Activated CD4-positive, alpha-beta T cell treated with anti-CD3 and anti-CD28 coated beads, Interleukin-2, amount 50 U/mL, for 4 hours (primary cell): ENCODE measurements at places on chromosomes 12 and 14.

- DNase-seq: no peak
These were observed 80.0 kb downstream of the ATXN2 start for GRCh38 chr12:111519083-111519482.

DNA sequence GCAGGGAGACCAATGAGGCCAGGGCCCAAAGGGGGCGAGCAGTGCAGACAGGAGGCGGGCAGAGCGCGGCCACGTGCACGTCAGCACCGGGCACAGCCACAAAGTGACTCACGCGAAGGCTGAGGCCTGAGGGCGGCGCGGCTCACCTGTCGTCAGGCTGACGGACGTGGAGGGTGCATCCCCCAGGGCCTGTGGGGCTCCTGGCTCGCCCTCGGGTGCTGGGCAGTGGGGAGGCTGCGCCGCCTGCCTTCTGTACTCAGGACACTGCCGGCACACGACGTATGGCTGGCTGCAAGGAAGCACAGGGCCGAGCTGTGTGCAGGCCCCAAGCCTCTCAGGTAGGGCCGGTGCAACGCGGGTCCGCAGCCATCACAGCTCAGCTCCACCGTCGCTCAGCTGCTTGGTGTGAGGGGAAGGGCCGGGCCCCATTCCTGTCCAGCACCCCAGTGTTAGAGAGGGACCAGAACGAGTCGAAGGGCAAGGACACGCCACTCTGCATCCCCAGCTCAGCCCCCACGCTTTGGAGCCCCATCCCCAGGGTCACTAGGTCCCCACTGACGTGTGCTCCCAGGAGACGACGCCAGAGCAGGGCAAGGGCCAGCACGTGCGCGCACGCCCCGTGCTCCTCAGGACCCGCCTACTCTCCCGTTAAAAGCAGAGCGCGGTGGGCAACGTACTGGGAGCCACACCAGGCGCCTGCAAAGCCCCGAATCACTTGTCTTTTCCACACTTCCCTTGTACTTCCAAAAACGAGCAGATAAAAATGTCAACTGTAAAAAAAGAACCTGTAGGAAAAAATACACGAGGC is 24.8 kb upstream of the GOLGA3 start:
- DNase-seq: no peak

DNA sequence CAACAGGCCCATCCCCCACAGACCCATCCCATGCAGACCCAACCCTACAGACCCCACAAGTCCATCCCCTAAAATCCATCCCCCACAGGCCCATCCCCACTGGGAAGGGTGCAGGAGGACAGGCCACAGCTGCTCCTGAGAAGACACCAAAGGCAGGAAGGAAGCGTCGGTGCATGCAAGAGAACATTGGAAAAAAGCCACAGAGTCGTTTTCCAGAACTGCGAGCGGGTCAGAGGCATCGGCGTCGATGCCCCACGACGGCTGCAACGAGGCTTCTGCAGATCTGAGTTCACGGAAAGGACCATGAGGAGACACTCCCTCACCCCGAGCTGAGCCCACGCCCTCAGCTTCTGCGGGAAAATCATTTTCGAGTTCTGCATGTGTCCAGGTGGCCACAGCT is 59.6 kb upstream of the GALNT9 start:
- DNase-seq: no peak

DNA sequence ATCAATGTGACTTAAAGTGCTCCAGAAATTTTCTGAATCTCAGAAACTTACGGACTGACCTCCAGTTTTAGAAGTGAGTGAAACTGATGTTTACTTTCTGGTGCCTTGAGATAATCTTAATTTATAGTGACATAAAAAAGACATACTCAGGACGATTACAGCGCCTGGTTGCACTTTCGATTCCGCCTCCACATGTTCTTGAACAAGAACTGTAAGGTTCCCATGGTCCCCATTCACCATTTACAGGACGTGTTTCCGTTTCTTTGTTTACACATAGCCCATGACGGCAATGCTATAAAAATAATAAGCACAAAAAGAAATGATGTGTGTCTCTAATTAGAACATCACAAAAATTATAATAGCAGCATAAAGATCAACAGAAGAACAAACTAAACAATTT is 98.2 kb downstream of the ADAMTS20 start:
- no peak for DNase-seq

DNA sequence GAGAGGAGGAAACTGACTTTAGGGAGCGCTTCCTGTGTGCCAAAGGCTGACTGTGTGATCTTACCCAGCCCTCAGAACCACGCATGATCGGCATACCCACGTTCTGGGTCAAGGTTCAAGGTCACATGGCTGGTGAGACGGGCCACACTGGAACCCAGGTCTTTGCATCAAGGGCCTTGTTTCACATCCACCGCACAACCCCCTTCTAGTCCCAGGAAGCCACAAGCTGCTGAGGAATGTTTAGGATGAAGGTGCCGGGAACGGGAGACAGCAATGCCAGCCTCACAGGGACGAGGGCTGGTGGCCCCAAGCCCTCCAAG is 50.7 kb downstream of the TESC start:
- no peak for DNase-seq

DNA sequence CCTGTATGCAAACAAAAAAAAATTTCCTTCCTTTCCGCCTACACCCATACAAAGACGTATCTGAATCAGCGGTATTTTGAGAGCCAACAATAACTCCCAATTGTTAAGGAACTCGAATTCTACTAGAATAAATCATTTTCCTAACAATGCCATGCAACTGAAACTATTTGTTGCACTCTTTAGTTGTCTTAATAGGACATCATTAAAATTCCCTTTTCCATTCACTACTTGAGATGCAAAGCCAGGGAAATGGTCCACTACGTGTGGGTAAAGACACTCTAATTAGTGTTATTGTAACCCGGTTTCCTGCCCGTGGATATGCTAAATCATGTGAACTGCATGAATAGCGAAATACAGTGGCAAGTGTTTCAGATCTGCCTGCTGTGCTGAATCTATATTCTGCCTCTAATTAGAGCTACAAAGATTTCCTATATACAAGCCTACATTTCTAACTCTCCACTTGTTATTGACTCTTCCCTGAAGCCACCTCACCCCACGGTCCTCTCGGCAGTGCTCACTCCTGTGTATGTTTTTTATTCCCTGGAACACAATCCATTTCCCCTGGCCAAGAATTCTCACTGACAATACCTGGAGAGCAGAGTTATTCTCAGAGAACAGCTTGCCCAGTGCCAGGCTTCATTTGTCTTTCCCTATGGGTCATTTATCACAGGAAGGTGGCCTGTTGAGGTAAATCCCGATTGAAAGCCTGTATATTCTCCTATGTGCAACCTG is 168.3 kb downstream of the PAWR start:
- DNase-seq: no peak

- DNase-seq: no peak
These were observed 235.5 kb downstream of the MDGA2 start for GRCh38 chr14:47439953-47440352.

- DNase-seq: no peak
These were observed 475.6 kb downstream of the PDZRN4 start for GRCh38 chr12:41663598-41664265.

GRCh38 chr14:67461341-67461985 is 27.1 kb downstream of the TMEM229B start:
- no peak for DNase-seq
